ENCODE measurements at places on chromosomes 16 and 17.

DNA sequence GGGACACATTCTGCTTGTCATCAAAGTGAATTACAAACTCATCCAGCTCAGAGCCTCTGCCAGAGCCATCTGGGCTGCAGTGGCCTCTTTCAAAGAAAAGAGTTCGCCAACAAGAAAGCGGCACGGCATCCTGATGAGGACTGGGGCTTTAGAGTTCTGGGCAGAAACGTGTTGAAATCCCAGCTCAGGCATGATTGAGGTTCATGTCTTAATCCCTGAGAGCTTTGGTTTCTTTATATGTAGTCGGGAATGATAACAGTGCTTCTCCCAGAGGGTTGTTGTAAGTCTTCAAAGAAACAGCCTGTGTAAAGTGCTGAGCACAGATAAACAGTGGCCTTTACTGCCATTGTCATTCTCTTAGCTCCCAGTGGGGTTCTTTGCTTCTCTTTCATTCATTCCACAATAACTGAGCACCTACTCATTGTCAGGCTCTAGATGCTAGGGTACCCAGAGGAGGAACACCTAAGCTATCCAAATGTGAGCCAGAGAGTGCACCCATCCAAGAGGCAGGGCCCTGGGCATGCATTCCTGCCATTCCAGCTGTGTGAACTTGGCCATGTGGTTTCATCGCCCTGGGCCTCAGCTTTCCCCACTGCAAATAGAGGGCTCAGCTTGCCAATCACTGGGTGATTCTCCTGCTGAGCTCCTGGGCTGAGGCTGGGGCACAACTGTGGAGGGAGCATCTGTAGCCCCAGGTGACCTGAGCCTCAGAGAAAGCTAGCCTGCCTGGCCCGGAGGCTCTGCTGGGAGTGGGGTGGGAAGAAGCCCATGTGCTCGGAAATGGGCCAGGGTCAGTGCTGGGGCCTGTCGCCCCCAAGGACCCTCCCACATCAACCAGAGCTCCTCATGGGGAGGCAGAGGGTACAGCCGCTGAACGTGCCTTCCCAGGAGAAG, 38.3 kb upstream of the CRHR1 start:
- no peak for DNase-seq

DNA sequence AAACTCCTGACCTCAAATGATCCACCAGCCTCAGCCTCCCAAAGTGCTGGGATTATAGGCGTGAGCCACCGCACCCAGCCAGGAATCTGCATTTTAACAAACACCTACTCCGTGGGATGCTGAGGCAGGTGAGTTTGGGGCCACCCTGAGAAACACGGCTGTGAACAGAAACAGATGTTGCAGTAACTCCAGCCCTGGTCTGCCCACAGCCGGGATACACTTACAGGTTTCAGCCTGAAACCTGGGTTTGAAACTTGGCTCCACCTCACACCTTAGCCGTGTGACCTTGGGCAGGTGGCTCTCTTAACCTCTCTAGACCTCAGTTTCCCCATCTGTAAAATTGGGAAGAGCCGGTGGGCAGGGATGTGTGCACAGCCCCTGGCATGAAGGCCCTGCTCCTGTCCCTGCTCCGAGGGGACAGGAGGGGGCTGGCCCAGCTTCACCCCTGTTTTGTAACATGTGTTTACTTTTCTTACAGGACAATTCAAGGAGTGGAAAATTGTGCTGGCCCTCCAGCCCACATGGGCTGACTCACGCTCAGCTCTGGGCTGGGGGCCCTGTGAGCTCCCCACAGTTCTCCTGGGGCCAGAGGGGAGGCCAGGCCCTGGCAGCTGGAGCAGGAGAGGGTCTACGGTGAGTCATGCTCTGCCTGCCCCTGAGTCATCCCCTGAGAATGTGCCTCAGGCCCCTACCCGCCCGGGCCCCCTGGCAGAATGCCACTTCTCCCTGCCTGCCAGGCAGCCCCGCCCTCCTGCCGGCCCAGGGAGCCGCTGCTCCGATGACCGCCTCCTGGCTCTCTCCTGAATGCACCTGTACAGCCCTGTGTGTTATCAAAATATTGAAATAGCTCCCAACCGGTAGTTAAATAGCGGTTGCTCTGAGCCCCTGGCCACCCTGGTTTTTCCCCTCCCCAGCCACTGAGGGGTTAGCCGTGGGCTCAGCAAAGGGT, 7.7 kb upstream of the PPL start:
- peak; percentile 47 for DNase-seq

- no peak for DNase-seq
Observed at GRCh38 chr16:68416057-68417046, 32.0 kb downstream of the SMPD3 start.

- no peak for DNase-seq
Observed at GRCh38 chr16:79444572-79444971, 156.0 kb downstream of the MAF start.

GRCh38 chr17:56099649-56100048, 53.6 kb upstream of the ANKFN1 start:
- DNase-seq = no peak

- no peak for DNase-seq
Observed at GRCh38 chr16:69306031-69306430, 5.1 kb upstream of the VPS4A start.

DNA sequence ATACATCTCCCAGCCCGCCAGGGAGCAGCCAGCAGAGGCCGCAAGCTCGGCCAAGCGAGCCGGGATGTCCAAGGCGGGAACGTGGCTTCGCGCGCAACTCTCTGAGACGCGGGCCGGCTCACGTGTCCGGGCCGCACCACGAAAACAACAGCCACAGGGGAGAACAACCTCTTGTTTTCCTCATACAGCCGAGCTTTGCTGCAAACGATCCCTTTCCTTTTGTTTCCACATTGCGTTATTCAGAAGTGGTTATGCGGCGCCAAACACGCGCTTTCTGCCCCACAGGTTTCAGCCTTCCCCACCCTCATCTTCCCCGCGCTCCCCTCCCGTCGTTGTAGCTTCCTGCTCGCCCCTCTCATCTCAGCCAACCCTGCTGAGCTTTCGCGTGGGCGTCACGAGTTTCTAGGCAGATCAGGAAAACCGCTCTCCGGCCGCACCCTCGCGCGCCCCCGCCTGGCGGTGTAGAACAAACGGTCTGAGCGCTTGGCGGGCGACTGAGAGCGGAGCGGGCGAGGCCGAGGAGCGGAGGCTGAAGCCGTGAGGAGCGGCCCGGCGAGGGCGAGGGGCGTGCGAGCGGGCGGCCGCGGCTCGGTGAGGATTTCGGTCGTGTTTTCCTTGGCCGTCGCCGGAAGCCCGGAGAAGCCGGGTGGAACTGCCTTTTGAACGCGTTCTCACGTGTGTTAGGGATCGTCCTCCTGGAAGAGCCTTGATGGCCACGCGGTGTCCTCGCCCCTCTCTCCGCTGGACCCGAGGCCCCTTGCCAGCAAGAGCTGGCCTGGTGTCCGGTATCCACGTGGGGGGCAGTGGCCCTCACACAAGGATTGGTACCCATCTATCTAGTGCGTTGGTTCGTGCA, 6.6 kb upstream of the SMARCD2 start:
- peak; percentile 97 for DNase-seq

DNA sequence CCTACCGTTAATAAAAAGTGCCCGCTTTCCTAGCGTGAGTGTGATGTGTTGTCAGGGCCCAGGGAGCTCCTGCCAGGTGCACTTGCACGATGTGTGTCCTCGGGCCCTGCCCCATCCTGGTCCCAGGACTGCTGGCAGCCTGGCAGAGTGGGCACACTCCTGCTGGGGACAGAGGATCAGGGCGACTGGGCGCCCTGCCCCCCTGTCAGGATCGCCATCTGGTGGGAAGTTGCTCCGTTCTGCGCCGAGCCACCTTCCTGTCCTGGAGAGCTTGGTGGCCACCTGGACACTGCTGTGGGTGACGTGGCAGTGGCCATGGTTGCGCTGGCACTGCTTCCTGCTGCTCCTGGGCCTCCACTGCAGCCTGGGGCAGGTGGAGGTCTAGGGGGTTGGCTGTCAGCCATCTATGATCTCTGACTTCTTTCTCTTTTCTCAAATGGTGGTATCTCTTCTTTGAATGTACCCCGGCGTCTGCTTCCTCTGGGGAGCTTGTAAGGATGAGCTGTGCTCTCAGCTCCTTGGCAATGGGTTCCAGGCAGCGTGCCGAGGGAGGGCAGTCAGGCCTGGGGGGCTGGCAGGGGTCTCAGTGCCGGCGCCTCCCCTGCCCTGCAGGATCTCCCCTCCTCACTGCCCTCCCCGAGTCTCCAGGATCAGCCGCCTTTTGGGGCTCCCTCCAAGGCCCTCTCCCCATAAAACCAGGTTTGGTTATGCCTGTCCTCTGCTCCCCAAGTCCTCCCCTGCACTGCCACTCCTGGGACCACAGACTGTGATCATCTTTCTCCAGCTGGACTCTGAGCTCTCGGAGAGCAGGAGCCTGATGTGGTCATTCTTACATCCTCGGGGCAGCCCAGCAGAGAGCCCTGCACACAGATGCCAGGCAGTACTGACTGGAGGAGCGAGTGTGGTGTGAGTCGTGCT, 76.9 kb downstream of the AMFR start:
- DNase-seq = no peak

DNA sequence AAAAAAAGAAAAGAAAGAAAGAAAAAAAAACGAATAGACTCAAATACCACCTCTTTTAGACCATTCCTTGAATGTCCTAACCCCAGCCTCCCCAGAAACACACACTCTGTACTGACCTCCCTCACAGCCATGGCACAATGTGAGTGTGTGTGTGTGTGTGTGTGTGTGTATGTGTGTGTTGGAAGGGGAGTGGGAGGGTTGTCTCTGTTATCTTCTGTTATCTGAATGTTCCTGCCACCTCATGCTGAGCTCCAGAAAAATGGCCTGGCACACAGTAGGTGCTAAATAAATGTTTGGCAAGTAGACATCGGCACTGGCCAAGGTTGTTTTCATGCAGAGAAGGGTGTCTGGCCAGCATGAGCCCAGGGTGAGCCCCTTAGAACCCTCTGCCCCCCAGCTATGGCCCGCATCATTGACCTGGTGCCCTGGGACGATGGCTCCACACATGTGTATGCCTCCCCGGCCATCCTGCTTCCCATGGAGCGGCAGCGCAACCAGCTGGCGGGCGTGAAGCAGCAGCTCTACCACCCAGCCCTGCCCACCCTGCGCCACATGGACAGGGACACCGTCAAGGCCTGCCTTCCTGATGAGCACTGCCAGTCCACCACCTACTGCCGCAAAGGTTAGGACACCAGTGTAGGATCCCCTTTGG, 6.6 kb upstream of the CNGB1 start:
- DNase-seq = peak; percentile 32

DNA sequence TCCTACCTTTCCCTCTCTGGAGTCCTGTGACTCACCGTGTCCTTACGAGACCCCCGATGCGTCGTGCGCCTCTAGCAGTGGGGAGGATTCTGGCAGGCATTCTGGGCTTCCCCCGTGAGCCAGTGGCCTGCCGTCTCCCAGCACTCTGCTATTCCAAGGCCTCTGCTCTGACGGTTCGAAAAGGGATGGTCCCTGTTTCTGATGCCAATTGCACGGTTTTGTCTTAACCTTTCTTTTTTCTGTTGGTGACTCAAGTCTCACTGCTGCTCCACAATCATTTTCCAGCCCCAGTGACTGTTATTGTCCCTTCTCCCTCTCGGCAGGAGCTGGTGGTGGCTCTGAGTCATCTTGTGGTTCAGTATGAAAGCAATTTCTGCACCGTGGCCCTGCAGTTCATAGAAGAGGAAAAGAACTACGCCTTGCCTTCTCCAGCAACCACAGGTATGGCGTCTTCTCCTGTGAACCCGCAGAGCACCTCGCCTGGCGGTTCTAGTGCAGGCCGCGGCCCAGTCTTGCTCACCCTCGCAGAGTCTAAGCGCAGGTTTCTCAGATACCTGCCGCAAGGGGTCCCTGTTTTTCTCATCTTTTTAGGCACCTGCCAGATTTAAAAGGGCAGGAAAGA, 100.1 kb upstream of the CHMP6 start:
- DNase-seq = peak; percentile 63

- no peak for DNase-seq
Observed at GRCh38 chr17:9862220-9862619, 36.5 kb downstream of the GLP2R start.

DNA sequence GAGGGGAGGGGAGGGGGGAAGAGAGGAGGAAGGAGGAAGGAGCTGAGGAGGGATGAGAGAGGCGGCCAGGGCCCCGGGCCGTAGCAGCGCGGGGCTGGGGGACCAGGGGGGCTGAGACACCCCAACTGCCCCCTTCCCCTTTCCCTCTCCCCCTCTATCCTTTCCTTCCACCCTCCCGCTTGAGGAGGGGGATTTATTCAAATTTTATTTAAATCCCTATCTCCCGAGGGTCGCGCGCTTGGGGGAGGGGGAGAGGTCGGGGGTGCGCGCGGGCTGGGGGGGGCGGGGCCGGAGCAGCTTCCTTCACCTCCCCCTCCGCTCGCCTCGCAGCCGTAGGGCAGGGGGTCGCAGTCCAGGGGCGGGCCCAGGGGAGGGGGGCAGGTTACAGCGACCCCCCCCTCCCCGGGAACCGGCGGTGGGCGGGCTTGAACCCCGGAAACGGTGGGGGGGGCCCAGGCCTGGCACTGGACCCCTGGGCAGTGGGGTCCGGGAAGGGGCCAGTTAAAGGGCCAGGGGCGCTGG, at the start of gene FBXL19:
Gene FBXL19 (plus strand): TSS at position 19 of the 522 bp plus-strand sequence. CDS start 2,183 bp downstream, outside the sequence.
- no peak for DNase-seq

- peak; percentile 96 for DNase-seq
Observed at GRCh38 chr16:84726079-84726668, 26.4 kb downstream of the USP10 start.

DNA sequence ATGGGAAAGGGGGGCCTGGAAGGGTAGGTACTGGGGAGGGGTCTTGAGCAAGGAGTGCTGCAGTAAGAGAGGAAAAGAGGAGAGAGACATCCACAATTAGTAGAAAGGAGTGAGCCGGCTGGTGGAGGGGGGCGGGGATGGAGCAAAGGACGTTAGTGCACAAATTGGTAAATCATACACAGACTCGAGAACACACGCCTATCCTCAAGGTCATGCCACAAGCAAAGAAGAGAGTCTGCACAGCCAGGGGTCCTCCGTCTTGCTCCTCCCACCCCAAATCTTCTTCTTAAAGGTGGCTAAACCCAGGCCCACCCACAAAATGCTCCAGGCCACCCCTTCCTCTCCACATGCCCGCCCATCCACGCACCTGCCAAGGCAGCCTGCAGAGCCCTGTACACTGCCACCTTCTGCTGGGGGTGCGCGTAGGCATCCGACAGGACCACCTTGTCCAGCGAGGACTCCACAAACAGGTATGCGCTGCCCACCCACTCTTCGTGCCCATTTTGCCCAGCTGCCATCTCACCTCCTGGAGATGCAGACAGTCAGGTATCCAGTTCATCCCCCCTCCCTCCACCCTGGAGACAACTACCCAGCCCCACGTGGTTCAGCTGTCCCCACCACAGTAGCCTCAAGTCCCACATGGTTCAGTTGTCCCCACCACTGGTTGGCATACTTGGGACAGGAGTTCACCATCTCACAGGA, 3.4 kb downstream of the TRADD start:
- DNase-seq = no peak

All from hematopoietic multipotent progenitor cell treated with erythropoietin and hydrocortisone succinate and interleukin-3 and kit ligand, for 6 days (in vitro differentiated cells).